Right renal cortex interstitium (tissue), 3 donors: ENCODE measurements at places on chromosomes 6 and 20. TPM values are rescaled to one million over a fixed set of nuclear protein-coding genes. Genes with fewer than 3 reads are reported as not detected.
A peak's percentile ranks its signal among the peaks of the same experiment; 100 is the strongest.

- DNase-seq: no peak
Observed at GRCh38 chr20:38231531-38232121, 28.9 kb downstream of the KIAA1755 start.

DNA sequence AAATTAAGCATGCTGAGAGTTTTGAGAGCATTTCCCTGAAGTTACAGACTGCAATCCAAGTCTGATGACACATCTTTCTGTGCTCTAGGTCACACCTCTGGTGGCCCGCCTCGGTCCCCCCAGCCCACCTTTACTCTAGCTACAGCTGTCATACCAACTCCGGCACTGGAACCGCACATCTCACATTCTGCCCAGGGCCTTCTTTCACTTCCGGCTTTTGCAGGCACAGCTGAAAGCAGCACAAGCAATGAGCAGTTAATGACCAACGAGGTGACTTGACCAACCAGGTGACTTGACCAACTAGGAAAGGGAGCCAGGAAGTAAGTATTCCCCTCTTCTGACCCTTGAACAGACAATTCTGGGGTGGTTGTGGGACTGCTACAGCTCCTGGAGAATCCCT is 88.6 kb upstream of the MOCS1 start:
- DNase-seq: no peak

DNA sequence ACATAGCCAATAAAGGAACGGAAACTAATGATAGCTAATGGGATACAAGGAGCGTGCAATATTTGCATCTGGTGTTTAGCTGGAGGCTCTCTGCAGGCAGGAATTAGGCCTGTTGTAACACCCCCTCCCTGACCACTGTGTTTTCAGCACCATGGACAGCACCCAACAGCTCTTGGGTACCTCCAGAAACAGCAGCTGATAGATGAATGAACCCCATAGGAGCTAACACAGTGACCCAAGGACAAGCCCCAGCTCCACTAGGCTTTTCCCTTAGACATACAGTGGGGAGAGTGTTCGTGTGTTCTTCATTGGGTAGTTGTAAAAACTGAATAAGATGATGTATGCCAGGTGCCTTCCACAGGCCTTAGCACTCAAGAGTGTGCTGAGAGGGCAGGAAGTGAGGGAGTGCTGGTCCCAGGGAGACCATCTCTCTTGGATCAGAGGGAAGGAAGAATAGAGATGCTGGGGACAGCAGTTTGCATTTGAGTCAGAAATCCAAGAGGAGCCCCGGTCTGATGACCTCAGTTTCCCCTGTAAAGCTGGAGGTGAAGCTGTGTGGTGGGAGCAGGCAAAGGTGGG is 161.3 kb downstream of the PHACTR3 start:
- no peak for DNase-seq

GRCh38 chr6:23983735-23984134 is 142.3 kb upstream of the NRSN1 start:
- DNase-seq: no peak

GRCh38 chr6:2531426-2532215 is 219.1 kb downstream of the MYLK4 start:
- DNase-seq: no peak

GRCh38 chr6:144411531-144412165 is 126.5 kb downstream of the UTRN start:
- DNase-seq: peak; percentile 20

DNA sequence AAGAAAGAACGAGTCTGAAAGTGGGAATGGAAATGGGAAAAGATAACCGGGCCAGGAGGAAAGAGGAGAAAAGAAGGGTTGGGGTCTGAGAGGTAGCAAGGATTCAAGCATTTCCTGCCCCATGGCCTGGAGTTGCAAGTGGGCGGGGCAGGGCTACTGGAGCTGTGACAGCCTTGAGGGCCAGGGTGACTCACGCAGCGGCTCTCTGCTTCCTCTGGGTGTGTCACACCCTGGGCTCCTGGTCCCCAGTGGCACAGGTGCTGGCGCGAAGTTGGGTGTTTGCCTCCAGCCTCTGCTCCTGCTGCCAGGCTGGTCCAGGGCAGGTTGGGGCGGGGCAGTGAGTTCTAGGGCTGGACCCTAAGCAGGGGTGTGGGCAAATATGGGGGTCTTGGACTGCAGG is 3.3 kb upstream of the ULBP3 start:
- DNase-seq: no peak

DNA sequence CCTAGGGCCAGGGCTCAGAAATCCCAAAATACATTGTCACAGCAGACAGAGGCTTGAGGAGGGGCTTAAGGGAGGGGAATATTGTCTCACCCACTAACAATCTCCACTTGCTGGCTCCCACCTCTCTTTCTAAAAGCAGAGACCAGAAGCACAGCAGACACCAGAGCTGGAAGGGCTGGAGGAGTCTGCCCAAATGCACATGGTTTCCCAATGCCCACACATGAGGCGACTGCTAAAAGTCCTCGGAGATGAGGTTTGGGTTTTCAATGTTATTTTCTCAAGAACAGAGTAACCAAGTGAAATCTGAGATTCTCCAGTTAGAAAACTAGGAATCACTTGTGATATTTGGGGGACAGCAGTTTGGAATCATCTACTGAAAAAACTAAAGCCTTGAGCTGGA is 325.6 kb upstream of the JARID2 start:
- no peak for DNase-seq

GRCh38 chr6:118100717-118101116 is 193.7 kb downstream of the SLC35F1 start:
- no peak for DNase-seq

- no peak for DNase-seq
Observed at GRCh38 chr6:83168556-83168955, 24.5 kb downstream of the PGM3 start.

DNA sequence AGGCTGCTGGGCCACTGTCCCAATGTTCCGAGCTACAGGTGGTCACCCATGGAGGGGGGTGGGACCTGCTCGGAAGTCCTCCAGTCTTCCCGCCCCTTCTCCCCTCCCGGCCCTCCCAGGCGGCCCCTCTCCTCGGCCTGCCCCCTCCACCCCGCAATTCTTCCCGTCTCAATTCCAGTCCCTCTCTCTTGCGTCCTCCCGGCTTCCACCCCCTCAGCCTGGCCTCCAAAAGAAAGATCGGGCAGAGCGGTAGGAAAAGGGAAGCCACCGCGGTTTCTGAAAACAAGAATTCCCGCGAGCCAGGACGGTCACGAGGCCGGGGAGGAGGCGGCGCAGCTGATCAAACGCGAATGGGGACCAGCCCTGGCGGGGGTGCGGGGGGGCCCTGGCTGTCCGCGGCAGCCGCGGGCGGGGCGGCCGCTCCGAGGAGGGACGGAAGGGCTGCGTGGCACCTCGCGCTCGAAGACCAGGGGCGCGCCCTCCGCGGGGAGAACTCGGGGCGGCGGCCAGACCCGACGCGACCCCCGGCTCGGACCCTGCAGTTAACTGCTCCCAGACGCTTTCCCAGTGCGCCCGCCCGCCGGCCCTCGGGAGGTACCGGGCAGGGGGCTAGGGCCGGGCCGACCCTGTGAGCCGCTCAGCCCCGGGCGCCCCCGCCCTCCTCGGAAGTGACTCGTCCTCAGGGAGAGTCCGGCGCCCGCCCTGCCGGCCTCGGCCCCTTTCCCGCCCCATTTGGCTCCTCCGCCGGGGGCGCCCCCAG is 1.0 kb downstream of the PXDC1 start:
- no peak for DNase-seq

- DNase-seq: no peak
Observed at GRCh38 chr20:38303908-38304379, at the start of gene BPI. Gene BPI, plus strand, starts transcription at chr20:38304156. Its CDS starts 68 bp downstream, at chr20:38304224.

- DNase-seq: no peak
Observed at GRCh38 chr6:15336900-15337560, 91.2 kb downstream of the JARID2 start.

- DNase-seq: no peak
Observed at GRCh38 chr6:116221911-116222310, 32.0 kb downstream of the TSPYL4 start.

GRCh38 chr6:146154197-146154596 is 125.3 kb downstream of the GRM1 start:
- DNase-seq: no peak

DNA sequence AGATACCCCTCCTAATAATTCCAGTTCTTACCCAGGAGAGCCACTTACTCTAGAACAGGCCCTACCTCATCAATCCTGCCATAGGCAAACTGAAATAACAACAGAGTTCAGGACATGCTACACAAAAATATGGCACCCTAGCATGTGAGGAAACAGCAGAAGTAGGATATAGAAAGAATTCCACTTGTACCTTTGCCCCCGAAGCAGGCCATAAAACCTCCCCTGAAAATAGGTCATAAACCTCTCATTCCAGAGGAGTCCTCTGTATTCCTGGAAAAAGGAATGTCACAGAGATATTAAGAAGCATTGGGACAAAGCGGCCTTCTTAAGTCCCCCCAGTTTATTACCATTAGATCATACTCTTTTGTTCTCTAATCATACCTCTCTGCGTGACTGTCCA is 504.3 kb upstream of the MARCKS start:
- DNase-seq: no peak

DNA sequence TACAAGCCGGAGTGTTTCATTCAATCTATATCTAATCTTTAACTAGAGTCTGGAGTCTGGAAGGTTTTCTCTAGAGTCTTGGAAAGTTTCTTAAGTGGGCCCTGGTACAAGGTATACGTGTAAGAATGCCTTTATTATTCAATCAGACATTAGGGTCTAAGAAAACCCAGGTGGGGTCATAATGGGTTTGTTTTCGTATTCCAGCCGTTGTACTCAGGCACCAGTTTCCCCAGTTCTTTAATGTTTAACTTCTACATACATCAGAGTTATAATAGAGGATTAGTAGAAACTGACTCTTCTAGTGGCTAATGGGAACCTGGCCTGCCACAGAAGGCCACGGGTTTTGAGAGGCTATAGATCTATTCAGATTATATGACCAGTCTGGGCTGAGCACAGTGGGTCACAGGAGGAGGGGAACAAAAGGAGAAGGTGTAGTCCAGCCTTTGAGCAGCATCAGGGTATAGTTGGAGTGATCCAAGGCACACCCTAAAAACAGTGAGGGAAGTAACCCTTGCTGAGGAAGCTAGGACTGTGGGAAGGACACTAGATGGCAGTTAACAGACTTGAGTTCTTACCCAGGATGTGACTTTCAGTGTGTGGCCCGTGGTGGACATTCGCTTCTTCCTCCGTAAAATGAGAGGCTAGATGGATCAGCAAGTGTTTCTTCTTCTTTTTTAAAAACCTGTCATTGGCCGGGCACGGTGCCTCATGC is 15.5 kb downstream of the FAM83B start:
- no peak for DNase-seq

- no peak for DNase-seq
Observed at GRCh38 chr6:2384528-2384927, 139.1 kb upstream of the GMDS start.

GRCh38 chr6:44238687-44239350 is 8.1 kb upstream of the HSP90AB1 start:
- DNase-seq: no peak

DNA sequence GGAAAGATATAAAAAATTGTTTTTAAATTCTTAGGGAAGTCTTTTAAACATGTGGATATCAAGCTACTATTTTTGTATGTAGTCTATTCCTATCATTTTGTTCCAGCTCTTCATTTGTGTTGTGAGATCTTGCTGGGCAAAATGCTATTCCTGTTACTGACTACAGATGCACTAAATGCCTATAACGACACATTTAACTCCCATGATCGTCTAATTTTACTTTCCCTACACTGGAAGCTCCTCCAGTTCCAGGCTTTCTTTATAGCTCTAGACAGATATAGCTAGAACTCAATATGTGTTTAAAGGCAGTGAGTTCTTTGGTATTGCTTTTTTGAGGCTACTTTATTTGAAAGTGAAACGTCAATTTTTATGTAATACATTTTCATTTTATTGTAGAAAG is 971.5 kb upstream of the CITED2 start:
- no peak for DNase-seq

GRCh38 chr6:87220997-87221396 is 65.6 kb downstream of the ZNF292 start:
- no peak for DNase-seq

- DNase-seq: no peak
Observed at GRCh38 chr6:15399641-15400470, 154.0 kb downstream of the JARID2 start.

- no peak for DNase-seq
Observed at GRCh38 chr6:21395121-21395520, 198.4 kb upstream of the SOX4 start.

DNA sequence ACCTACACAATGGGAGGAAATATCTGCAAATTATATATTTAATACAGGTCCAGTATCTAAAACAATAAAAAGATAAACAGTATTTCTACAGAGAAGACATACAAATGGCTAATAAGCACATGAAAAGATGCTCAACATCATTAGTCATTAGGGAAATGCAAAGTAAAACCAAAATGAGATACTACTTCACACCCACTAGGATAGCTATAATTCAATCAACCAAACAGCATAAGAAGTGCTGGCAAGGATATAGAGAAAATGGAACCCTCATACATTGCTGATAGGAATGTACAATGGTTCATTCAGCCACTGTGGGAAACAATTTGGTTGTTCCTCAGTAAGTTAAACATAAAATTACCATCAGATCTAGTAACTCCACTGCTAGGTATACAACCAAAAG is 48.7 kb downstream of the NUDT3 start:
- DNase-seq: no peak

GRCh38 chr20:60049601-60050000 is 91.4 kb downstream of the CDH26 start:
- no peak for DNase-seq

DNA sequence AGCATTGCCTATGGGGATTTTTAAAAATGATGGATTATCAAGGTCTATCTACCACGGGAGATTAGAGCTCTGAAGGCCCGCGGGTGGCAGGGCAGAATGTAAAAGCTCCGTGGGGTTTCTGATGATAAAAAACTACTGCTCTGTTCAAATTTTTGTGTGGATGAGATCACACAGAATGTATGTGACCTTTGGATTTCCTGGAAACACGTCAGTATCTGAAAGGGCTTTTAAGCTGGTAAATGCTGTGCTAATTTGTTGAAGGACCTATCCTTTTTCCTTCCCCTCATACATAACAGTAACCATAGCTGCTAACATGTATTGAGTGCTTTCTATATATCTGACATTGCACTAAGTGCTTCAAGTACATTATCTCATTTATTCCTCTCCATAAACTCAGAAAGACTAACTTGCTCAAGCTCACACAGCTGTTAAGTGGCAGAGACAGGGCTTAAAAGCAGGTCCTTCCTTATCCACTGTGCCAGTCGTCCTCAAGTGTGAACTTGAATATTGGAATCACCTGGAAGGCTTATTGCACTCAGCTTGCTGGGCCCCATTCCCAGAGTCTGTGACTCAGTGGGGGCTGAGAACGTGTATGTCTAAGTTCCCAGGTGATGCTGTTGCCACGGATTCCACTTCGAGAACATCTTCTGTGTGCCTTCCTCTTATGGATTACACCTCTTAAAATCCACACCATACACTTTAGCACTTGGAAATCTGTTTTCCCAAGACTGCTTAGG is 1.9 kb upstream of the TMEM242 start:
- no peak for DNase-seq

GRCh38 chr6:1729750-1730140 is 120.0 kb downstream of the FOXC1 start:
- DNase-seq: no peak

MEI4 gene
- 2.1 TPM for polyA plus RNA-seq

C6orf163 gene
- polyA plus RNA-seq: 3.3 TPM

SRSF6 gene
- polyA plus RNA-seq: 296 TPM

LY6G6C gene
- 0.22 TPM for polyA plus RNA-seq

XKR7 gene
- polyA plus RNA-seq: 0.33 TPM

RBBP8NL gene
- 1.5 TPM for polyA plus RNA-seq

CENPW gene
- 27.0 TPM for polyA plus RNA-seq

MOXD1 gene
- 263 TPM for polyA plus RNA-seq

SLC17A2 gene
- polyA plus RNA-seq: 0.74 TPM

HLA-DOB gene
- 0.26 TPM for polyA plus RNA-seq

SGK2 gene
- polyA plus RNA-seq: 28.8 TPM

TPD52L2 gene
- polyA plus RNA-seq: 81.3 TPM

PXDC1 gene
- 20.4 TPM for polyA plus RNA-seq

SLC32A1 gene
- polyA plus RNA-seq: 1.4 TPM

C6orf120 gene
- 44.8 TPM for polyA plus RNA-seq

BTNL2 gene
- 0.16 TPM for polyA plus RNA-seq
